AG08396 (cell line): ENCODE measurements at places on chromosomes 3 and 15.

- no peak for DNase-seq
Observed at GRCh38 chr3:55165278-55165677, 237.4 kb upstream of the LRTM1 start.

- DNase-seq: no peak
Observed at GRCh38 chr3:123766193-123767008, 117.7 kb downstream of the MYLK start.

DNA sequence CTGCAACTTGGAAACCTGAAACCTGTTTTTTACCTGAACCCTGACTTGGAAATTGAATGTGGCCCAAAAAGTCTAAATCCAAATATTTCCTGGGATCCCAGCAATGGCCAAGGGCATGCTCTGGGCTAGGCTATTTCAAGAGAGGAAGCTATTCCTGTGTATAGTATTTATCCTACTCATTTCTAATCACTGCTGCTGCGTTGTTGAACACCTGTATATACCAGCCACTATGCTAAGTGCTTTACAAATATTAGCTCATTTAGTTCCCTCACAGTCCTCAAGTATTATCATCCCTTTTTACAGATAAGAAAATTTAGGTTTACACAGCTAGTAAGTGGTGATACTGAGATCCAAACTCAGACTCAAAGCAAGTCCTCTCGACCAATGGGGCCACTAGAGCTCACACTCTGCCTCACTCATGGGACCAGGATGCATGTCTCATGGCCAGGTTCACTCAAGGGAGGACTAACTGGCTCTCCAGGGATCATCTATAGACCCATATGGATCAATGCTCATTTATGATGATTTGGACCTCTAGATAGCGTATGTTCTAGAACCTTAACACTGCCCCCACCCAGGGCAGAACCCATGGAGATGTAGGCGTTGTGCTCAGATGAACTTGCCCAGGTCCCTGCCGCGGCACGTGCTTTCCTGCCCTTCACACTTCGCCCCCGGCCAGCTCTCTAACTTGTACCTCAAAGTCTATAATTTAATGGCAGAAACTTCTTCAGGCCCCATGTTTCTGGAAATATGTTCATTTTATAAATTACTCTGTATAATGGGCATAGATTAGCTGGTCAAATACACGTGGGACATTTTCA, 2.6 kb upstream of the CCR4 start:
- DNase-seq: no peak

DNA sequence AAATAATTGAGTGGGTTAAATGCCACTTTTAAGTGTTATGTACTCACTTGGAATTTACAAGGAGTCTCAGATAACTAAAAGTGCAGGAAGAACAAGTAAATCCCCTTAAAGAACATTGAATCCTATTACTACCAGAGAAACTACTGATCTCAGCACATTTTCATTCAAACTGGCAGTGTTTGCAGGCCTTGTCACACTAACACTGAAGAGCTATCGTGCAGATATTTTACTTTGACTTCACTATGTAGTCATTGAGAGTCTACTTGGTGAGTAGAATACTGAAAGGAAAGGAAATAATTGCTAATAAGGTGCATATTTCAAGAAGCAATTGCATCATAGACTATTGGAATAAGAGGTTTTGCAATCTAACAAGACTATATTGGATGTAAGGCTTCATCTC, 721.4 kb upstream of the CBLB start:
- DNase-seq: no peak

DNA sequence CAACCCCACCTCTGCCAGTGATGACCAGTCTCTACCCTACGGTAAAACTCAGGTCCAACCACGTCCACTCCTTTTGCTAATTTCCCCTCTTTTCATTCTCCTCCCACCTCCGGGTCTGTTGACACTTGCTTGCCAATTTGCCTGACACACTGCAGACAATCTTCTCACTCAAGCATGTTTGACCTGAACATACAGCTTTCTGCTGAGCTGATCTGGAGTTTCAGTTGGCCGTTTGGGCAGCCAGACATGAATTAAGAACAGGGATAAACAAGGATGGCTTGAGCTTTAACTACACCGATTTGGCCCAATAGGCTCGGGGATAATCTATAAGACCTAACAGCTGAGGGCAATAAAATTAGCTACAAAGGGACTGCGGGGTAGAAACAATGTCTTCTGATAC, 758.6 kb upstream of the CFAP20DC start:
- no peak for DNase-seq

GRCh38 chr15:85950101-85950500, 129.6 kb upstream of the AGBL1 start:
- no peak for DNase-seq

- DNase-seq: no peak
Observed at GRCh38 chr3:2262204-2262603, 163.5 kb downstream of the CNTN4 start.

DNA sequence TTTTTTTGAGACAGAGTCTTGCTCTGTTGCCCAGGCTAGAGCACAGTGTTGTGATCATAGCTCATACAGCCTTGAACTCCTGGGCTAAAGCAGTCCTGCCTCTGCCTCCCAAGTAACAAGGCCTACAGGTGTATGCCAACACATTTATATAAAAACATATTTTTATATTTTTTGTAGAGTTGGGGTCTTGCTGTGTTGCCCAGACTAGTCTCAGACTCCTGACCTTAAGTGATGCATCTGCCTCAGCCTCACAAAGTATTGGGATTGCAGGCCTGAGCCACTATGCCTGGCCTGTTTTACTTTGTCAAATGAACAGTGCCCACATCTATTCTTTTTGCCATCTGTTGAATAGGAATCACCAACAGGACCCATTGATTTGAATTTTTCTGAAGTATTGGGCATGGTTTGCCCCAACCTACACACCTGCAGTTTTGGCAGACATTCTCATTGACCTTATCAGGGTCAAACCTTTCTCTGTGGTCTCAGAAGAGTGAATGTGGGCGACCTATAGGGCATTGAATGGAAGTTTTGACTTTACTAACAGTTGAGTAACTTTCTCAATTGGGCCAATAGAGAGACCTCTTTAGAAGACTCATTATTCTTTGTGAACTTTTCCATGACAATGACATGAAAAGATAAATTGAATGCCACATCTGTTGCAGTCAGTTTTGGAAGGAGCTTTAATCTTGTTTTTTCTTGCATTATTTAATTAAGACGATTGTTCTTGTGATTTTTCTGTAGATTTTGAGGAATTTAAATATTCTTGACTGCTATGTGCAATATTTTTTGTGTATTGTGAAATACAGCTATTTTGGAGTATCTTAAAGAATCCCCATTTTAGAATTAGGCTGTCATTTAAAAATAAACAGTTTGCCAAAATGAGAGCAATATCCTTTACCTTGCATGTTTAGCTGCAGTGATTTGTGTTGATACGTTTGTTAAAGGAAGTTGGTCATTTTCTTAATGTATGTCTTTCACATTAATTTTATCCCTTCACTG, 2.7 kb downstream of the IREB2 start:
- DNase-seq: no peak

DNA sequence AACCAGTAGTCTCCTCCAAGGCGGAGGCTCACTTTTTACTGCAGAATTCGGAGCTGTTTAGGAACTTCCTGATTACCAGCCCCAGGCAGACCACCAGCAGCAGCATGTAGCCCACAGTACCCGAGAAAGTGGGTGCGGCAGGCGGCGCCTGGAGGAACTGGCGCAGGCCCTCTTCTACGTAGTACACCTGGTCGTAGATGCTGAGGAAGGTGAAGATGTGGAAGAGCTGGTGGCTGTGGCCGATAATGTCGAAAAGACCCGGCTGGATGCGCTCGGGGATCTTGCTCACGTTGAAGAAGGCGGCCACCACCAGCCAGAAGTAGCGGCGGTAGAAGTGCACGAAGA, 1.3 kb downstream of the PAQR9 start:
- no peak for DNase-seq

DNA sequence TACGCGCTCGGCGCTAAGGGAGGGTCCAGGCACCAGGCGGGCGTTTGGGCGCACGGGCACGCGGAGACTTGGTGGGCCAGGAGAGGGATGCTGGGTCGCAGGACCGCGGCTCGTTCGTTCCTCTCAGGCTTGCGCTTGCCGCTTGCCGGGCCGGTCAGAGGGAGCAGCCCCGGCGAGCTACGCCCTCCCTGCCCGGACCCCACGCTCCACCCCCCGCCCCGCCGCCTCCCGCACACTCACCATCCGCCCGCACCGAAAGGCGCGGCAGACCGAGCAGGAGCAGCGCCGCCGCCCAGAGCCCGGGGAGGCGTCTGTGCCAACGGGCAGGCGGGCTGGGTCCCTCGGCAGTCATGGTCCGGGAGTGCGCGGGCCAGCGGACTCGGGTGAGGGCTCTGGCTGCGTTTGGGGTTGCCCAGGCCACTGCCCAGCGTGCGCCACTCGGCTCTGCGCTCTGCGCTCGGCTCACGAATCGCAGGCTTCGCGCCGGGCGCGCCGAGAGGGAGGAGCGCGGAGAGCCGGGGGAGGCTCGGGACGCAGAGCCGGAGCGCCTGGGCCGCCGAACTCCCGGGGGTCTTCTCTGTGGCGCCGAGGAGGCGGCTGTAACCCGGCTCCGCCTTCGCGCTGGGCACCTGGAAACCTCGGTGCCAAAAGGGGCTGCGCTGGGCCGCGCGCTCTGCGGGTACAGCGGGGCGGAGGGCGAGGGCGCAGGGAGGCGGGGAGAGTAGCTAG, at the start of gene SUSD5:
SUSD5 (minus strand) TSS at position 365 of the 729 bp plus-strand sequence; CDS start at position 352, 13 bp downstream.
- peak; percentile 61 for DNase-seq

GRCh38 chr3:177597311-177598096, 400.2 kb upstream of the TBL1XR1 start:
- peak; percentile 35 for DNase-seq

- DNase-seq: no peak
Observed at GRCh38 chr3:189508784-189509501, 122.2 kb upstream of the TP63 start.

DNA sequence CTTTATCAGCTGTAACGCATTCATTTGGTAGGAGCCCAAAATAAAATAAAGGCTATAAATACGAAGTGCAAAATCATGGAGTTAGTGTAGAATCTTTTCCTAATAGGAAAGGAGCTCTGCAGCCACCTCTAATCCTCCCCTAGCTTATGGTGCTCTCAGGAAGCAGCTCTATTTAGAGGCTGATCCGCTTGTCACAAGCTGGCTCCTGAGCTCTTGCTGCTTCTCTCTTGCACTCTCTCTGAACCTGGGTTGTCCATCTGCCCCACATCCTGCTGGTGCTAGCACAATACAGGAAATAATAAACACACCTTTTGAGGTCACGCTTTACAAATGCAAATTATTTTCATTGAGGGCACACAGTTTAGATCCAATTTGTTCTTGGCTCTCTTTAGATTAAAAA, 37.3 kb upstream of the BFSP2 start:
- no peak for DNase-seq

- DNase-seq: no peak
Observed at GRCh38 chr15:100642950-100643338, 40.6 kb downstream of the ASB7 start.

- DNase-seq: no peak
Observed at GRCh38 chr15:74269362-74270035, 33.4 kb downstream of the CCDC33 start.

- DNase-seq: no peak
Observed at GRCh38 chr3:179794355-179794754, 141.5 kb downstream of the USP13 start.

DNA sequence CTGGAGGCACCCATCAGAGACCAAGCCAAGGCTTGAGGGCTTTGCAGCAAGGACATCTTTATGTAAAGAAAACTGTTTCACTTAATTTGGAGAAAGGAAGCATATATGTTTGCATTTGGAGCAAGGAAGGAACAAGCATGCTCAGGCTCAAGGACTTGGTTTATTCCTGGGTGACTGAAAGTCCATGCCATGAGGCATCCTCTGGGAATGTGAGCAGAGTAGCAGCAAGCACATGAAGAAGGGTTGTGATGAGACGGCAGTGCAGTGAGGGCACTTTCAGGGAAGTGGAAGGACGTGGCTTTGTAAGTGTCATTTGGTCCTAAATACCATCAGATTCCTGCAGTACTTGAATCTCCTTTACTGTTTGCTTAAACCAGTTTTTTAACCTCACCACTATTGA, 26.8 kb downstream of the POLG start:
- peak; percentile 68 for DNase-seq

GRCh38 chr15:45644437-45644836, 9.6 kb downstream of the SQOR start:
- DNase-seq: no peak

DNA sequence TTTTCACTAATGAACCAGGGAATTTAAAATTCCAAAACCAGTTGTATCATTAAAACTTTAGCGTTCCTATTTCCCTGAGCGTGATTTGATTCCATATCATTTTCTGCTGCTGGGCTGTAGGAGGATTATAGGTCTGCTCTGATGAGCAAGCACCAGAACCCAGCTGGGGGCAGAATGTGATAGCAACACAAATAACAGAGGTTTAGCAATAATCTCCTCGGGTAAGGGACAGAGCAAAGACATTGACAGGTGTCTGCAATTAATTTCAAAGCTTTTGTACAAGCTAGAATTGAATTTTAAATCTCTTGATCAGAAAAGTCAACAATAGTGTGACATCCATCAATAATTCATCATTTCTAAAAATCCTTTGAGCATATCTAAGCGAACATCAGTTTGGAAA, 163.4 kb upstream of the RAP2B start:
- no peak for DNase-seq

DNA sequence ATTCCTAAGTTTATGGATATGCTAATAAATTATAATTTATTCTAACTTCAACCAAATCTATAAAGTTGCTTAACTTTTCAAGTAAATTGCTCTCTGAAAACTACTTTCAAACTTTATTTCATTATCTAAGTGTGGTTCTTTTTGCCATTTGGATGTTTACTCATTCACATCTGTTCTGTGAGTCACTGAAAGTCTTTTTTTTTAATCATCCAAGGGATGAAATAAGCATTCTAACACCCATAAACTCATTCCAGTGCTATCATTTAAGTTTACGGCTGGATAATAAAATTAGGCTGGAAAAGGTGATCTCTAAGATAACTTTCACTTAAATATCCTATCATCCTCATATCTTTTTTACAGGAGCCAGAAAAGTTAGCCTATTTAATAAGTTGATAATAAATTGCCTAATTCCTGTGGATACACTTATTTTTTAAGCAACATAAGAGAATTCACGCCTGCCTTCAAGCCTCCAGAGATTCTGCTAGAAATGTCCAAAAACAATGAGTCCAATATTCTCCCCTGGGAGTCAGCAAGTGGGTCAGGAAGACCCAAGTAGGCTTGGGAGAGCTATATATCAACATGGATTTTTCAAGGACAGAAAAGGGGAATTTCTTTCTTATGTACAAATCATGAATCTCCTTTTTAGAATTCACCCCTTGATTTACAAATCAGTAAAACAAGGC, 25.8 kb downstream of the SCG3 start:
- DNase-seq: no peak

GRCh38 chr15:31263751-31264558, 62.7 kb upstream of the KLF13 start:
- no peak for DNase-seq

DNA sequence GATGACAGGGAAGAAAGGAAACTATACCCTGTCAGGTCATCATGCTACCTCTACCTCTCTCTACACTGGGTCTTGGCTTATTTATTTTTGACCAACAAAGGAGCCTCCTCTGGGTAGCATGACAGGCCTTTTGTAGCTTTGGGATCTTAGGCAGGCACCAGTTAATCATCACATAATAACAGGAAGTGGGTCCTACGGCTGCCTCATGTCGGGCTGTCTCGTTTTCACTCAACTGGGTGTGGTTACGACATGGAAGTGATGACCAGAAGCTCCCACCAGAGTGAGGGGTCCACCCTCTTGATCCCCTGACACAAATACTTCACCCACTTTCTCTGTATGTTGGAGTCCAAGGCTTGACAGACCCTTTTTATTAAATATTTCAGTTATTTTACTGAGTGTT, 105.3 kb downstream of the CD47 start:
- no peak for DNase-seq
